Stimulated activated CD8-positive, alpha-beta memory T cell treated with anti-CD3 and anti-CD28 coated beads, Interleukin-4, amount 100 ng/mL, for 4 hours (primary cell): ENCODE measurements at places on chromosomes 1 and 21.

DNA sequence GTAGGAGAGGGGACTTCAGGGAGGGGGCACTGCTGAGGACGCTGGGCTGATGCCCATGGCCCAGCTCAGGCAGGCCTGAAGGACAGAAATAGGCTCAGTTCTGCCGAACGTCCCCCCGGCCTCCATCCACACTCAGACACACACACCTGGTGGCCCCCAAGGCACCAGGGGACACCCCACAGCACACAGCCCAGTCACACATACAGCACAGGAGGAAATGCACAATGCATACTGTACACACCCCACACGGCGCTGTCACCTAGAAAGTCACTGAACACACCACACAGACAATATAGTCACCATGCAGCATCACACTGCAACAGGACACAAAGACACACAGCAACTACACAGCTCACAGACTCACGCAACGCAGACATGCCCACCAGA, 562 bp downstream of the SYTL1 start:
- no peak for DNase-seq

DNA sequence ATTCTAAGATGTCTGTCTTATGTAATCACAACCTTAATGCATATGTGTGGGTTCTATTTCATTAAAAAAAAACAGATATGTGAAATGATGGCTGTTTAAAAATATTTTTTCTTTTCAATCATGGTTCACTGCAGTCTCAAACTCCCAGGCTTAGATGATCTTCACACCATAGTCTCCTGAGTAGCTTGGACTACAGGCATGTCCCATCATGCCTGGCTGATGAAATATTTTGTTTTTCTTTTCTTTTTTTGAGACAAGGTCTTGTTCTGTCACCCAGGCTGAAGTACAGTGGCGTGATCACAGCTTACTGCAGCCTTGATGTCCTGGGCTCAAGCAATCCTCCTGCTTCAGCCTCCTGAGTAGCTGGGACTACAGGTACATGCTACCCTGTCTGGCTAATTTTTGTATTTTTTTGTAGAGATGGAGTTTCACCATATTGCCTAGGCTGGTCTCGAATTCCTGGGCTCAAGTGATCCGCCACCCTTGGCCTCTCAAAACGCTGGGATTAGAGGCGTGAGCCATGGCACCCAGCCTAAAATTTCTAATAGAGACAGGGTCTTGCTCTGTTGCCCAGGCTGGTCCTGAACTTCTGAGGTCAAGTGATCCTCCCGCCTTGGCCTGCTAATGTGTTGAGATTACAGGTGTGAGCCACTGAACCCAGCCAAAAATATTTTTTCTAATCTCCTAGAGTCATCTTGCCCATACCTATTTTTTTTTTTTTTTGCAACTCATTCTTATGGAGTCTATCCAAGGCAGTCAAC, 67.6 kb downstream of the GIPC2 start:
- DNase-seq, result no peak

DNA sequence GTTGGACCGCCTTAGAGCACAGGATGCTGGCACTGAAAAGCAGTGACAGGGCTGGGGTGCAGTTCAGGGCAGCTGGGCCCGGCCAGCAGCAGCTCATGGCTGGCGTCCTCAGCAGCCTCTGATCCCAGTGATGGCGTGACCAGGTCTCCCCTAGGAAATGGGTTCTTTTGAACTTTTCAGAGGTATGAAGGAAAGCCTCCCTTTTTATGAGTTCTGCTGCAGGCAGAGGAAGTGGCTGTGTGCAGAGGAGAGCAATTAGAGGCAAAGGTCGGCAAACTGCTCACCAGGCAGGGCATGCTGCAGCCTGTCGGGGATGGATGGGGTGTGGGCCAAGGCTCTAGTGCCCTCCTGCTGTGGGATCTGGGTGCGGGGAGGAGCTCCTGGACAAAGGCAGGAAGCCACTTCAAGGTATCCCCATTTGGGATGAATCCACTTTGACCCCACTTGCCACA, 45.6 kb upstream of the RAB4A start:
- no peak for DNase-seq

DNA sequence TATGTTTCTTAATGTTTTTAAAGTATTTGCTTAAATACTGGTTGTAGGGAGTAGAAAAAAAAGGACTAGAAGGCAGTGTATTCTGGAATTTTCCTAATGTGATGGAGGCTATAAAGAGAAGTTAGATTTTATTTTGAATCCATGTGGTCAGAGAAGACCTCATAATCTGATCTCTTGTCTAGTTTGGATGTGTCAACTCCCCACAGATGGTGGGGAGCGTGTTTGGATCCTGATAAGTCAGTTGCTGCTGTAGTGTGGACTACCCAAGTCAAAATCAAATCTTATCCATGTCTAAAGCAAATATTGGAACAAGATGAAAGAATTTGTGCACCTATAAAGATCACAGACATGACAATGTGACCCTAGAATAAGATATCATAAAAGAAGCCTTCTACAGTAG, 918.0 kb downstream of the LTN1 start:
- no peak for DNase-seq

- no peak for DNase-seq
These were observed 107.4 kb upstream of the MAGI3 start for GRCh38 chr1:113282893-113283285.

GRCh38 chr1:41444246-41444645, 40.2 kb downstream of the EDN2 start:
- DNase-seq, result no peak

DNA sequence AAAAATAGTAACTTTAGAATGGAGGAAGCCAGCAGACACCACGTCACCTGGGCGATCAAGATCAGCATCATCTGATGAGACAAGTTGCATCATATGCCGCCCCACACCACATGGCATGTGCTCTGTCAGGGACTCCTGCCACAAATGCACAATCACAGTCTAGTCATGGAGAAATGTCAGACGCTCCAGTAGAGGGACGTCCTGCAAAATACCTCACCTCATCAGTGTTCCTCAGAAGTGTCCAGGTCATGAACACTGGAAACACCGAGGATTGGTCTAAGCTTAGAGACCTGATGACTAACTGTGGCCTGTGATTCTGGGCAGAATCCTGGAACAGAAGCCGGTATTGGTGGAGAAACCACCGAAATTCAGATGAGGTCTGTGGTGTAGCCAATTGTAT, 14.3 kb downstream of the ADARB1 start:
- no peak for DNase-seq

DNA sequence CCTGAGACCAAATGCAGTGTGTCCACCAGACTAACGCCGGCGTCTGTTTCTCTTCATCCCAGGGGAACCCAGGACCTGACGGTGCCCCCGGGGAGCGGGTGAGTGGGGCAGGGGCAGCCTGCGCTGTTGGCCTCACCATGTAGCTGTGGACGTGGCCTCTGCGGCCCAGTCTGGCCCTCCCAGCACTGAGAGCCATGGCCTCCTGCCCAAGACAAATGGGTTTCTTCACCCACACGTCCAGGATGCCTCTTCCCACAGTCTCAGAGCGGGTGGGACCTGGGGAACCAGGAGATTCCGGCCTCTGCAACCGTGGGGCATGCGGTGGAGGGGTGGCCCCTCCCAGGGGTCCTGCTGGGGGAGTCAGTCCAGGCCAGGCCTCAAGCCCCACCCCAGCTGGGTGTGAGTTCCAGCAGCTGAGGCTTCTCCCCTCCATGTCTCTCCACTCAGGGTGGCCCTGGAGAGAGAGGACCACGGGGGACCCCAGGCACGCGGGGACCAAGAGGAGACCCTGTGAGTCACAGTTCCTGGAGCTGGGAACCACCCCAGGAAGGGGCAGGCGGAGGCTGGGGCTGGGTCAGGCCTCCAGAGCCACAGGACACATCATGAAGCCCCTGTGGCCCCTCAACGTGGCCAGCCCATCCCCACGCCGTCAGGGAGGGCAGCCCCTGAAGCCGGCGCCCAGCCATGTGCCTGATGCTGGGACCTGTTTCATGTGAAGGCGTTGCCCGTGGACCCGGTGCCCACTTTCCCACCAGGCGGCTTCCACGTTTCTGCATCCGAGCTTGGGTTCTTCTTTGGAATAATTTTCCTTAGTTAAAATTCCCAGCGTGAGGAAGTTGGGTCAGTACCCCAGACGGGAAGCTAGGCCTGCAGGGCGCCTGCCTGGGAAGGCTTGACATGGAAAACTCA, 11.0 kb downstream of the COL6A1 start:
- no peak for DNase-seq

DNA sequence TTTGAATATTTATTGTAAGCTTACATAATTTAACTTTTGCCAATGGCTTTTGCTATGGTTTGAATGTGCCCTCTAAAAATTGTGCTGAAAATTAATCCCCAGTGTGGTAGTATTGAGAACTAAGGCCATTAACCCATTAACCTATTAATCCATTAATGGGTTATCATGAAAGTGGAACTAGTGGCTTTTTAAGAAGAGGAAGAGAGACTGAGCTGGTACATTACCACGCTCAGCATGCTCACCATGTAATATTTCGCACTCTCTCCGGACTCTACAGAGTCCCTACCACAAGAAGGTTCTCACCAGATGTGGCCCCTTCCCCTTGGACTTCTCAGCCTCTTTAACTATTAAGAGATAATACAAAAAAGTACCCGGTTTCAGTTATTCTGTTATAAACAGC, 164.4 kb upstream of the ZRANB2 start:
- no peak for DNase-seq

GRCh38 chr21:16113052-16113715, 383.4 kb downstream of the USP25 start:
- no peak for DNase-seq

- DNase-seq, result no peak
These were observed at the start of gene PHLDA3 for GRCh38 chr1:201468844-201469644. TSS of gene PHLDA3 (minus strand) at chr1:201469188. CDS start at chr1:201468786, 402 bp downstream.

GRCh38 chr1:85449356-85449755, 15.6 kb downstream of the DDAH1 start:
- DNase-seq, result no peak

DNA sequence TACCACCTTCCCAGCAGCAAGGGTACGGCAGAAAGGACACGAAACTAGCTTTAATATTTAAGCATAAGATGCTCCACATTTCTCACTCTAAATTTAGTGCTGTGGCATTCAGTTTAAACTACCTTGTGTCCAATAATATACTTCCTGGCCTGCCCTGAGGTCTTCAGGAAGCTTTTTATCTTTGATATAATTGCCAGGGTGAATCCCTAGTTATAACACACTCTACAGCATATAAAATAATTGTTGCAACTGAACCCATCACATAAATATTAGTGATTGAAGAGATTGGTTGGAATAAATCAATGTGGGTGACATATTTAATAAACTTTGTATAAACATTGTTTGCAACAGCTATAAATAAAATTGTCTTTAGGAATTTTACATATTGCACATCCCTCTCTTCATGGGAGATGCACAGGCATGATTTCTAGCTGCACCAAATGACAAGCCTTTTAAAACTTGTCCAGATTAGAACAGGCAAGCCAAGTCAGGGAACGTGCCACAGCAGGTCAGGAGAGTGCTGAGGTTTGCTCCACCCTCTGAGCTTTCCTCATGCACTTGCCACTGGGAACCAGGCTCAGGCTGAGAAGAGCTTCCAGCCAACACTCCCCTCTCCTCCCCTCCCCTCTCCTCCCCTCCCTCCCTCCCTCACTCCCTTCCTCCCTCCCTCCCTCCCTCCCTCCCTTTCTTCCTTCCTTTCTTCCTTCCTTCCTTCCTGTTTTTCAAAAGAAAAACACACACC, 623.2 kb upstream of the PKN2 start:
- no peak for DNase-seq

DNA sequence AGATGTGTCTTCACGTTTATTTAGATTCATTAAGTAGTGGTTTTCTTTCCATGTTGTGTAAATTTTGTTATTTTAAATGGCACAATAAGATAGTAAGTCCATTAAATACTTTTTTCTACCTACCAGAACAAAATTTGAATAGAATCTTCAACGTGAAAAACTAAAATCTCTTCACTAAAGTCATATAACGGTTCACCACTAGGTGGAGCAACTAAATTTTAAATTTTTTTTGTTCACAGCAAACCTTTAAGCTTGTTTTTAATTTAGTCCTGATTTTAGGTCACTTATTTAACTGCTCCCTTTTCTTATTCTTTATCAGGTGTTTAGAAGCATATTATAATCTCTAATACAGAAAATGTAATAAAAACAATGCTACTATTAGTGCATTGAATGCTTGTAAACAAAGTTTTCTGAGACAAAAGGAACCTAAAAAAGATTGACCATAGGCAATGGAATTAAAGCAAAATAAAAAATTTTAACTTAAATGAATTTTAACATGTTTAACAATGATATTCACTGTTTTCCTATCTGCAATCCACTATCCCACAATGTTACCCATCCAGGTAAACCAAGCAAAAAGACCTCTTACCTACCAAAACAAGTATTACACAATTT, 28.3 kb upstream of the PKN2 start:
- DNase-seq, result no peak

- no peak for DNase-seq
These were observed 45.8 kb downstream of the MIGA1 start for GRCh38 chr1:77825131-77825709.

- DNase-seq, result no peak
These were observed 110.1 kb upstream of the ZNHIT6 start for GRCh38 chr1:85818371-85818770.

- DNase-seq, result no peak
These were observed 754 bp upstream of the NPPA start for GRCh38 chr1:11848373-11848700.

DNA sequence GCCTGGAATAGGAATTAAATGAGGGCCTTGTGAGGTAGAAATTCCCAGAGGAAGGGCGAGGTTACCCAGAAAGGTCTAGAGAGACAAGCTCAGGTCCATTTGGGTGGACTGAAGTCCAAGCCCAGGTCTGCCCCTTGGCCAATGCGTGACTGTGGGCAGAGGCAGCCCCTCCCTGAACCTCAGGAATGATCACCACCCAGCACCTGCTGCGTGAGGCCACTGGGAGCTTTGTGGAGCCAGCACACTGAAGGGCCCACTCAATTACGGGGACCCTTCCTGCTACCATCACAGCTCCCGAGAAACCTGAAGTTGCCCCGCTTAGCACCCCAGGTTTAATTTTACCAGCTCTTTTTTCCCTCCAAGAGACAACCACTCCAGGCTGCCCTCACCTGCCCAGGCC, 6.5 kb upstream of the MATN1 start:
- DNase-seq, result no peak

- DNase-seq, result no peak
These were observed 25.2 kb downstream of the FHAD1 start for GRCh38 chr1:15272009-15272781.

GRCh38 chr1:67307251-67308060, at the start of gene IL12RB2:
TSS of gene IL12RB2 (plus strand) at chr1:67307873. CDS start at chr1:67320369, 12,496 bp downstream.
- no peak for DNase-seq

- no peak for DNase-seq
These were observed 172.8 kb downstream of the PTGER3 start for GRCh38 chr1:70874818-70875217.

DNA sequence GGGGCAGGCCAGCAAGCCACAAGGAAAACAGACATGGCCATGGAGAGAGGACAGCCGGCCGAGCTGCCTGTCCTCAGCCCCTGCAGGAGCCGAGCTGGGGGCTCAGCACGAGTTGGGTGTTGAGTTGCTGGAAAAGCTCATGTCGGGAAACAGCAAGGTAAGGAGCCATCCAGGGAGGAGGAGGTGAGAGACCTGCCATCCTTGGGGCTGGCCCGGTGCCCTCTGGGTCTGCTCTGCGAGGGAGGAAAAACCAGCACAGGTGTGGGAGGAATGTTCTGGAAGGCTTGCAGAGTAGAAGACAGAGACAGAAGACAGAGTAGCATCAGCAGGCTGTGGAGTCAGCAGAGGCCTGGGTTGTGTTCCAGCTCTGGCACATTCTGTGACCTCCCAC, 548.8 kb downstream of the PTPRU start:
- DNase-seq, result no peak

- DNase-seq, result no peak
These were observed 139.2 kb downstream of the NTMT2 start for GRCh38 chr1:170284951-170285350.

GRCh38 chr1:1677718-1678580, 14.6 kb downstream of the SLC35E2B start:
- DNase-seq, result no peak

GRCh38 chr1:228894442-228894989, 159.2 kb downstream of the RHOU start:
- no peak for DNase-seq
